Suppressor macrophage treated with lipopolysaccharide for 1 hour (primary cell): ENCODE measurements at places on chromosomes 2 and 18.

GRCh38 chr2:163207693-163208370 lies 369.3 kb upstream of the KCNH7 start:
- no peak for DNase-seq

DNA sequence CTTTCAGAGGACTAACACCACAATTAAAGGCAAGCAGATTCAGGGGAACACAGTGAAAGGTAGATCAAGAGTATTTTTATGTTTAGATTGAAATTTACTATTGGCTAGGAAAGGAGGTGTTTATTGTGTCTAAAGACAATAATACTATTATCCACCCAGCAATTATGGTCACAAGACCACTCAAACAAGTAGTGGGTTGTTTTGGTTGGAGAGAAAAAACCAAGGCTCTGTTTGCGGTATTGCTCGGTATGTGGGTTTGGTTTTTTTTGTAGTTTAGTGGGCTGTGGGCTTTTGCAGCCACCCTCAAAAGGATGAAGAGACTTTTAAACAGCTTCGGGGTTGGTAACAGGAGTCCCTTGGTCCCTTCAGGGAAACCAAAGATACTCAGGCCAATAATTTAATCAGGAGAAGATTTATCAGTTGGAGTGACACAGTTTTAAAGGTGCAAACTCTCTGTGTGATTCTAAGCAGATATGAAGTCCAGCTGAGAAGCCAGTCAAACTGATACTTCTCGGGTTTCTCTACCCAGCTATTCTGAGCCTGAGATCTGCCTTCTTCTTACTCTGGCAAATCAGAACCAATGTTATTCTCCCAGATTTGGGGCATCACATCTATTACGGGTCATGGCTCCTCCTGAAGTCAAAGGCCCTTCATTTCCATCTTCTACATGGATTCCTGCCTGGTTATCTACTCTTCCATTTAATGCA lies 55.3 kb downstream of the DCC start:
- DNase-seq, result no peak

GRCh38 chr2:227052879-227053278 lies 111.1 kb downstream of the COL4A4 start:
- no peak for DNase-seq

GRCh38 chr2:167190053-167190452 lies 301.8 kb downstream of the XIRP2 start:
- DNase-seq, result no peak

GRCh38 chr2:35501076-35501475 lies 854.5 kb upstream of the CRIM1 start:
- no peak for DNase-seq

DNA sequence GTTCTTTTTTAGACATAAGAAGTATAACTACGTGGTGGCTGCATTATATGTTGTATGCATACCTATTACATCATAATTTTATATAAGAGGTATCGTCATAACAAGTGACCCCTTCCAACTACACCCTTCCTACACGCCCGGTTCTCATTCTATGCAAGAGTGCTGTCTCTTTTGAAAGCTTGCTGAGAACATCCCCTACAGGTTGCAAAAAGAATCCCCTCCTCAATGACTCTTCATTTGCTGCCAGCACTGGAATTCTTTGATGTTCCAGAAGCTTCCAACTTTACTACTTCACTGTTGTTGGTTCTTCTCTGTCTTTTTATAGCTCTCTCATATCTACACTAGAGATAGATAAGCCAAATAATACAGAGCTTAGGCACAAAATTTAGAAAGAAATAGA lies 66.4 kb downstream of the CDH7 start:
- no peak for DNase-seq

- DNase-seq, result no peak
Observed at GRCh38 chr2:240246173-240246820, 105.8 kb upstream of the OTOS start.

- no peak for DNase-seq
Observed at GRCh38 chr2:66553370-66553769, 118.4 kb downstream of the MEIS1 start.

DNA sequence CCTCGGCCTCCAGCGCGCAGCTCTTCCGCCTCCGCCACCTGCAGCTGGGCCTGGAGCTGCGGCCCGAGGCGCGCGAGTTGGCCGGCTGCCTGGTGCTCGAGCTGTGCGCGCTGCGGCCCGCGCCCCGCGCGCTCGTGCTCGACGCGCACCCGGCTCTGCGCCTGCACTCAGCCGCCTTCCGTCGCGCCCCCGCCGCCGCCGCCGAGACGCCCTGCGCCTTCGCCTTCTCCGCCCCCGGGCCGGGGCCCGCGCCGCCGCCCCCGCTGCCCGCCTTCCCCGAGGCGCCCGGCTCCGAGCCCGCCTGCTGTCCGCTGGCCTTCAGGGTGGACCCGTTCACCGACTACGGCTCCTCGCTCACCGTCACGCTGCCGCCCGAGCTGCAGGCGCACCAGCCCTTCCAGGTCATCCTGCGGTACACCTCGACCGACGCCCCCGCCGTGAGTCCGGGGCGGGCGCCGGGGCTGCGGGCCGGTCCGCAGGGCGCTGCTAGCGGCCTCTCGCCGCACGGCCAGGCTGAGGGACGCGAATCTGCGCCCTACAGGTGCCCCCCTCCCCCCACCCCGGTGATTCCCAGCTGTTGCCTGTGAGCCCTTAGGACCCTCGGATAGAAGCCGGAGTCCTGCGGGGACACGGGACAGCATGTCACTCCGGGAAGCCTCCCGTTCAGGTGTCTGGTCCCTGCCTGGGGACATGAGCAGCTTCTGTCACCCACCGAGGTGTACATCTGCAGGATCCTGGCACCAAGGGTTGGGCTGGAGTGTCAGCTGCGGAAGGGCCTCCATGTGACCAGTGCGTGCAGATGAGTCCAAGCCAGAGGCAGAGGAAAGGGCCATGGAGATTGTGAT lies 616 bp downstream of the RNPEPL1 start:
- peak; percentile 75 for DNase-seq

- DNase-seq, result peak; percentile 13
Observed at GRCh38 chr2:128469203-128469602, 150.5 kb upstream of the HS6ST1 start.

GRCh38 chr2:172357442-172357841 lies 69.9 kb upstream of the ITGA6 start:
- DNase-seq, result no peak

DNA sequence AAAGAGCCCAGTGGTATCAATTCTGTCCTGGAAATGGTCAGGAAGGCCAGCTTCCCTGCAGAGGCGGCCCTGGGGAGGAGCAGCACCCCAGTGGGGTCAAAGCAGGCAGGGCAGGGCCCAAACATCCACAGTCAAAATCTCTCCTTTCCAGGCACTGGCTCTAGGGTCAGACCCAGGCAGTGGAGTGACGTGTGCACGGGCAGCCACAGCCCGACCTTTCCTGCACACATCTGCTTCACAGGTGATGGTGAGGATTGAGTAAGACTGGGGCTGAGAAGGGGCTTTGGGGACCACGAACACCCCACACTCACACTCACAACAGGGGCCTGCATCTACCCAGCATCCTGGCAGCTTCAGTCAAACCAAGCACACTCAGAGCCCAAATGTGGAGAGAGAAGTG lies 97.8 kb upstream of the GLI2 start:
- DNase-seq, result no peak
